Cardiac septum (tissue), 1 donor: ENCODE measurements at places on chromosomes 4 and X. TPM values are rescaled to one million over a fixed set of nuclear protein-coding genes. Genes with fewer than 3 reads are reported as not detected.

DNA sequence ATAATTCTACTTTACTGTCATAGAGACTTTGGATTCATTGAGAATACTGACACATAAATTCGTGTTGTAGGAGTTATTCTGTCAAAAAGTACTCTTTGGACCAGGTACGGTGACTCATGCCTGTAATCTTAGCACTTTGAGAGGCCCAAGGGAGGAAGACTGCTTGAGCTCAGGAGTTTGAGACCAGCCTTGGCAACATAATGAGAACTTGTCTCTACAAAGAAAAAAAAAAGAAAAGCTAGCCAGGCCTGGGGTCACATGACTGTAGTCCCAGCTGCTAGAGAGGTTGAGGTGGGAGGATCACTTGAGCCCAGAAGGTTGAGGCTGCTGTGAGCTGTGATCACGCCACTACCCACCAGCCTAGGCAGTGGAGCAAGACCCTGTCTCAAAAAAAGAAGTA is 54.9 kb downstream of the WDR19 start:
- DNase-seq = no peak

GRCh38 chrX:68428431-68428830 is 4.9 kb downstream of the OPHN1 start:
- DNase-seq = no peak

GRCh38 chrX:144840616-144841015 is 406.7 kb upstream of the SPANXN1 start:
- DNase-seq = no peak

DNA sequence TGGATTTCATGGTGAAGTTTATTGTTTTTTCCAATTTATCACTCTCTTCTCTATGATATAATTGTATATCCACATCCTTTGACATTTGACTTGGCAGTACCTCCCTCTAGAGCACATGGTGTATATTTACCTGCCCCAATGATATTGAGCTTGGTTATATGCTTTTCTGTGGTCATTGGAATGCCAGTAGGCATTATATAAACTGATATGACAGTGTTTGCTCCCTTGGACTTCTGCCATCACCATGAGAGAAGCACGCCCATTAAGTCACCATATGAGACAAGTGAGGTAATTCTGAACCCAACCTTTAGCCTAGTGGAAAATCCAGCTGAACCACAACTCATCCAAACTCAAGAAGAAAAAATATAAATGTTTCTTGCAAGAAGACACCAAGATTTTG is 2761.5 kb downstream of the ARAP2 start:
- DNase-seq = no peak

EGF gene
- 11.7 TPM for total RNA-seq

DNA sequence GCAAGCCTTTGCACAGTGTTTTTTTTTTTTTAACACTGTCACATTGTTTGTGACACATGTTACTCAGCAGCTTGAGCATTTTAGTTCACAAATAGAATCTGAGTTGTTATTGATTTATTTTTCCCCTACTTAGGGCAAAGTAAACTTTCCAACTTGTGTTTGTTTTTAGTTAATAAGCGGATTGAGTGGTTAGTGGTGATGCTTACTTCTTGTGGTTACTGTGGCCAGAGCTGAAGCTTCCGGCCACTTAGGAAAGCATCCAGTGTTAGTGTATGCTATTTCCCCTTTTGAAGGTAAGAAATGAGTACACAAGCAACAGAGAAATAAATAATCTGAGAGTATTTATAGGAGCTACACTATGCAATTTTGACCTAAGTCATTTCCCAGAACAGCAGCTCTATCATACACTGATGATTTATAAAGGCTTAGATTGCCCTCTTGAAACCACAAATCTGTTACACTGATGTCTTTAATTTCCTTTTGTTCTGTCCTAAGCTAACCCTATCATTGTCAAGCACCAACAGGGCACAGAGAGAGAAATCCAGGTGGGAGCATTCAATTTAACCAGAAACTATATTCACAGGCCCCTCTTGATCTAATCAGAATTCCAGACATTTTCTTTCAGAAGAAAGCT is 2464.6 kb downstream of the PCDH7 start:
- DNase-seq = no peak

TGIF2LX gene
- total RNA-seq = not detected

DNA sequence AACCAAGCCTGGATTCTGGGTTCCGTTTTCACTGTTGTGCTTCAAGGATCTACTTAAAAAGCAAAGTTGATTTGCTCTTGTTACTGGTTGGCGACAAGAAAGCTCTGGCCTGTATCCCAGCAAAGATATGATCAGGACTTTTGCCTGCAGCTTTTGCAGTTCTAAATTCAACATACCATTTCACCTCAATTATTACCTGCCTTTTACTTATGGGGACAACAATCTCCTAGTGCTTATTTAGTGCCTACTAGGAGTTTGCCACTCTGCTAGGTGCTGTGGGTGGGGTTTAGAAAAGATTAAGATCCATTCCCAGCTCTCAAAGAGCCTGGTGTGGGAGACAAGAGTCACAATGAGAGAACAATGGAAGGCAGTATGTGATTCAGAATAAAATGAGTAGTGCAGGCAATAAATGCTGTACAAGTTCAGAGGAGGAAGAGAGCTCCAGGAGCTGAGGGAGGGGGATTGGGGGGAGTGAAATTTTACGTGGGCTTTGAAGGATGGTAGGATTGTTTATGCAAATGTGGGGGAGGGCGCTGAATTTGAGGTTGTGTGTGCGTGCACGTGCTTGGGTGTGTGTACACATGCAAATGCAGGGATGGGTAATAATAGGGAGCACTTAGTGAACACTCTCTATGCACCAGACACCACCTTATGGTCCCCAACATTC is 5.0 kb upstream of the TMEM164 start:
- no peak for DNase-seq

DNA sequence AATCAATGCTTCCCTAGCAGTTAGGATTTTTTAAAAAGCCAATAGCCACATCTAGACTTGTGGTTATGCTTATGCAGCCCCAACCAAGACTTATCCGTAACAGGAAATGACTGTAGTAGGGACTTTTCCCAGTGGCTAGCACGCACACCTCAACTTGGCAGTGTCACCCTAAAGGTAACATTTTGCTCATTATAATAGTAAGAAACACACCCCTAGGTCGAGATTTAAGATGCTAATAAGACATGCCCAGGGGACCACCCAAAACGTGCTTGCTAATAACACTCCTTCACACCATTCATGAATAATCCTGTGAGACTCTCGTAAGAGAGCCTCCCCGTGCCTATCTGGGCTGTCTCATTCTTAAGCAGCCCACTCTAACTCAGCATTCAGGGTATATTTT is 195.3 kb downstream of the CHIC1 start:
- no peak for DNase-seq

NAA11 gene
- not detected for total RNA-seq

PIGA gene
- total RNA-seq = 6.8 TPM

DNA sequence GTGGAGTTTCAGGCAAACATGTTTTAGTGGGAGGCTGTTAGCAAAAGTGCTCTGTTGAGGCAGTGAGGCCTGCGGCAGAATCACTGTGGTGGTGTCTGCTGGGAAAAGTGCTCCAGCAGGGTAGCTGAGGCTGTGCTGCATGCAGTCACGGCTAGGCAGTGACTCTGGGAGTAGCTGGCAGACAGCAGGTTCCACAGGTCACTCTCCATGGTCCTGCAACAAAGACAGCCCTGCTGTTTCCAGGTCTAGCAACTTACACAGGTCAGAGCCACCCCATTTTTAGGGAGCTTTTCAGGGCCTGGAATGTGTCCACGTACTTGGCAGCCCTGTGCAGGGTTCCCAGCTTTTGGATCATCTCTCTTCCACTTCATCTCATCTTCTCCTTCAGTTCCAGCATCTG is 184.3 kb downstream of the NAA11 start:
- no peak for DNase-seq

- no peak for DNase-seq
Measured at GRCh38 chr4:7124689-7125442, 57.0 kb upstream of the GRPEL1 start.

DNA sequence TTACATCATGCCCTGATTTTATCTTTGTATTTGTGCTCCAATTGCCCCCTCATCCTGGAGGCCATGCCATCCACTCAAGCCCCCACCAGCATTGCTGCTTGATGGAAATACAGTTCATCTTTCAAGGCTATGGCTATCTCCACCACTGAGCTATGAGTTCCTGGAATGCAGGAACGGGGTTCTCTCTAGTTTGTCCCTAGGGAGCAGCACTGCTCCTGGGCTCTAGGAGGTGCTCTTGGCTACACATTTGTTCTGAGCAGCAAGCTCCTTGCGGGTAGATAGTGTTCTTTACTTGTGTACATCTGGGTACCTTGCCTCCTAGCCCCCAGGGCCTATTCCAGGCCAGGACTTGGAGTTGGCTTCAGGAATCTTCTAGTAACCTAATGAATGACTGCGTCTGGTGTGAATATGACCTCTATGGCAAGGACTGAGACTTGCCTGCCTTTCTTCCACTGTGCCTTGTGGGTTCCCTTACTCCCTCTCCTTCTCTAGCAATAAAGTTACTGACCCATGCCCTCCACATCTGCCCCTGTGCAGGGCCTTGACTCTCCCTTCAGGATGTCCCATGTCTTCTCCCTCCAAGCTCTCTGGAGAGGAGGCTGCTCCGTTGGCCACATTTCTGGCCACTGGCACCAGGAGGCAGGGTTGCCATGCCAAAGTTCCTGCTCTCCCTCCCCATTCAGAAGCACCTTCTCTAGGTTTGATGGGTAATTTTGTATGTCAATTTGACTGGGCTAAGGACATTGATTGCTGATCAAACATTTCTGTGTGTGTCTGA is 7.6 kb downstream of the CITED1 start:
- DNase-seq = no peak
